T-helper 17 cell (primary cell): ENCODE measurements at places on chromosomes 16 and 17. TPM values are rescaled to one million over a fixed set of nuclear protein-coding genes. Genes with fewer than 3 reads are reported as not detected.

The KRTAP9-4 gene
- not detected for total RNA-seq

The WNT9B gene
- total RNA-seq, result not detected

The ACLY gene
- total RNA-seq, result 65.5 TPM

The HEATR9 gene
- not detected for total RNA-seq

The JMJD6 gene
- total RNA-seq, result 137 TPM

The SRP68 gene
- total RNA-seq, result 80.4 TPM

The MYH8 gene
- not detected for total RNA-seq

The NT5M gene
- total RNA-seq, result 24.0 TPM

The SLC12A3 gene
- total RNA-seq, result not detected

The KRTAP4-5 gene
- not detected for total RNA-seq

The TBKBP1 gene
- 2.4 TPM for total RNA-seq

The CLEC19A gene
- not detected for total RNA-seq

The KCNJ2 gene
- total RNA-seq, result not detected

The EPN3 gene
- total RNA-seq, result not detected

The CCL16 gene
- total RNA-seq, result not detected

The MYH11 gene
- total RNA-seq, result 0.29 TPM

The GNG13 gene
- not detected for total RNA-seq

The SLC43A2 gene
- total RNA-seq, result 7.4 TPM

The KRT27 gene
- not detected for total RNA-seq

The FKBP10 gene
- total RNA-seq, result not detected

The FOXL1 gene
- total RNA-seq, result 0.13 TPM

The CD300A gene
- 9.6 TPM for total RNA-seq

The CA4 gene
- total RNA-seq, result not detected

The KIF2B gene
- not detected for total RNA-seq

The KREMEN2 gene
- total RNA-seq, result not detected

The CPHXL2 gene
- not detected for total RNA-seq

The ALDH3A1 gene
- total RNA-seq, result not detected

The CD300E gene
- 5.7 TPM for total RNA-seq

The ACADVL gene
- 268 TPM for total RNA-seq

The CBFA2T3 gene
- 3.2 TPM for total RNA-seq

The TBC1D3 gene
- total RNA-seq, result 6.9 TPM

The PHOSPHO1 gene
- not detected for total RNA-seq

The HSPB9 gene
- total RNA-seq, result not detected

The TMEM235 gene
- not detected for total RNA-seq

The KRTAP4-1 gene
- total RNA-seq, result not detected

The LRRC37A gene
- total RNA-seq, result 5.5 TPM

The GPR139 gene
- total RNA-seq, result not detected

The CCL14 gene
- not detected for total RNA-seq

The MYL11 gene
- not detected for total RNA-seq

The ZFP3 gene
- 3.6 TPM for total RNA-seq
